ENCODE measurements at places on chromosomes 6 and 20.

- no peak for DNase-seq
Measured at GRCh38 chr6:106270414-106270813, 55.1 kb downstream of the ATG5 start.

GRCh38 chr6:88143421-88144157 lies 22.6 kb downstream of the CNR1 start:
- DNase-seq: no peak

- DNase-seq: no peak
Measured at GRCh38 chr20:8321001-8321400, 188.9 kb downstream of the PLCB1 start.

- DNase-seq: no peak
Measured at GRCh38 chr6:63352069-63352543, 32.3 kb upstream of the LGSN start.

GRCh38 chr6:112118034-112118433 lies 30.6 kb downstream of the FAM229B start:
- no peak for DNase-seq

DNA sequence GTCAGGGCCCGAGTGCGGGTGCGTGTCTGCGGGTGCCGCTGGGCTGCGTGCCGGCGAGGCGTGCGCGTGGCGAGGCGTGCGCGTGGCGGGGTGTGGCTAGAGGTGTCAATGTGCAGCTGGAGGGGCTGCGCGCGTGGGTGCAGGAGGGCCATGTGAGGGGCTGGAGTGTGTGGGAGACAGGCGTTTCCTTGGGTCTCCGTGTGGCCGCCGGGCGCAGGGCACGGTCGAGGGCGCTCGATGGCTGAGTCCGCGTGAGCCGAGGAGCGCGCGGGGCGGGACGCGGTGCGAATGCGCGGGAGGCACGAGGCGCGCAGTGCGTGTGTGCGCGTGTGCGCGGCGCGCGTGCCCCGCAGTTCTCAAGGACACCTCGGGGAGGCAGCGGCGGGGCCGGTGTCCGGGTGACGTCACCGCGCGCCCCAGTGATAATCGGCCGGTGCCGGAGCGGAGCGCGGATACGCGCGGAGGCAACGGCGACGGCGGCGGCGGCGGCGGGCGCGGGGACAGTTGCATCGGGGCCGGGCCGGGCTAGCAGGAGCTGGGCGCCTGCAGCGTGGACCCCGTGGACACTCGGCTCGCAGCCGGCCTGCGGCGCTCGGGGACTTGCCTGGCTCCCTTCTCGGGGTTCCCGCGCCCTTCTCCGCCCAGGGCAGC lies 38.7 kb downstream of the YTHDF1 start:
- peak; percentile 39 for DNase-seq

Measured in NCI-H146 (cell line).